NCI-H1436 (cell line): ENCODE measurements at places on chromosomes 5 and 9.
A peak's percentile ranks its signal among the peaks of the same experiment; 100 is the strongest.

DNA sequence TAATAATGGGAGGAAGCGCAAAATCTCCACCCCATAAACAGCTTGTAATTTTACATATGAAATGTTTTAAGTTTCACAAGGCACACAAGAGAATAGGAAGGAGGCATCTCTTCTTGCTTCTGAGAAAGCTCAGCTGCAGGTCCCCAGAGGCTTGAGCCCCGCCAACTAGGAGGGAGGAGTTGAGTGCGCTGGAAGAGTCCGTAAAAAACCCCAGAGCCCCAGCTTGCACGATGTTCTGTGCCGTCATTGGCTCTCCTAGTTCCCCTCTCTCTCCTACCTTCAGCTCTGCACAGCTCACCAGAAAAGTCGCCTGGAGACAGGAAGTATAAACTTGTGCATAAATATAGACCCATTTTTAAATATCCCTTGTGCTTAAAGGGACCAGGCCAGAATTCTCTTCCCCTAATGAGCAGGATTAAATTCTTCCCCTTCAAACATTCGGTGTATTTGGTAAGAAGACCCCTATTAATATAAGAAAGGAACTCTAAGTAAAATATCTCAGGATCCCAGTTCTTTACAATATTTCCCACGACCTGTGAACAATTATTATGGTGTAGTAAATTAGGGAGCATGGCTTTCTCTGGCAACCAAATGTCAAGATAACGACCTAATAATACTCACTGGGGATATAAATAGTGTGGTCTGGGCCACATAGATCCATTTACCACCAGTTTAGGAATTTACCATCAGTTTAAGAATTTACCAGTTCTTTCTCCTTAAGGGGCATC is 13.7 kb downstream of the GLRX start:
- peak; percentile 51 for DNase-seq

GRCh38 chr9:2477755-2478154 is 143.8 kb upstream of the VLDLR start:
- DNase-seq: no peak

DNA sequence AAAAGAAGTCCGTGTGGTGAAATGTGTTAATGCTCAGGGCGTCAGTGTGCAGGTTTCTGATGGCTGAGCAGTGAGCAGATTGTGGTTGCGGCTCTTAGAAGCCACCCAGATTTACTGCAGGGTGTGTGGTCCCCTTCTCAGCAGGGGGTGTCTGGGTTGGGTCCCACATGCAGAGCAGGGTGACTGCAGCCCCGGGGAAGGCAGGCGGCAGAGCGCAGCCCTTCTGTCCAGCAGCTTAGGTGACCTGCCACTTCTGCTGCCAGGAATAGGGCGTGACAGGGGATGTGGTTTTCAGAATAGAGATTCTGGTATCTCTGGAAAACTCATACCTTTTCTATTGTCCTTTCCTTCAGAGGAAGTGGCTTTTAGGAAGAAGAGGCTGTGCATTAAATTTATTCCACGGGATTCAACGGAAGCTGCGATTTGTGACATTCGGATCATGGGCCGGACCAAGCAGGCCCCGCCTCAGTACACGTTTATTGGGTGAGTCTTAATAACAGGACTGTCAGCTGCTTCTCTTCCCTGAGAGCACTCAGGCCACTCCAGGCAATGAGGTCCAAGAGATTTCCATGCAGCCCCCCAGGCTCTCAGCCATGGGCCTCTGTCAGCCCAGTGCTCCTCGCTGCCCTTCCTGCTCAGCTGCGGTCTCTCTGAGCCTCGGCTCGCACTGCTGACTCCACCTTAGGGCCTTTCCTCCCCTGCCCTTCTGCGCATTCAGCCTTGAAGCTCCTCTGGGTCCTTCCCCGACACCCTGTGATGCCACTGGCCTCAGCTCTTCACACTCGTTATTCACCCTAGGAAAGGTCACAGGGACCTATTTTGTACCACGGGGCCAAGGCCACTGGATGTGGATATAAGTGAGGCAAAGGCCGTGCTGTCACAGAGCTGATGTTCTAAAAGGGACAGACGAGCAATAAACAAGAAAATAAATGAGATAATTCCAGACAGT is 65.4 kb downstream of the MVB12B start:
- no peak for DNase-seq

GRCh38 chr5:154189819-154190594 is 526 bp upstream of the GALNT10 start:
- peak; percentile 61 for DNase-seq

DNA sequence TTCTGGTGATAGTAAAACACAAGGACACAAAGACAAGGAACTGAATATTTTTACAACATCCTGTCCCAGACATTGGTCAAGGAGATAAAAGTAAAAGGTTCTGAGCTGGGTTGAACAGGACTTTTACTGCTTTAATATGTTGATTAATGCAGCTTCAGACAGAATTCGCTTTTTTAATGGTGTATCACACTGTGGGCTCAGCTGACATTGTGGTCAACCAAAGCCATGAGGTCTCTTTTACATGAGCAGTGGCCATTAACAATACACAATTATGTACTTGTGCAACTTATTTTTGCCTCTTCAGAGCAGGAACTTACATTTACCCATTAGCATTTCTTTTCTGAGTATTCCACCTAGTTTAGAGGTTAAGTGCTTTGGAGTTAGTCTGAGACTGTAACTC is 22.8 kb upstream of the ERBIN start:
- no peak for DNase-seq

- no peak for DNase-seq
These were observed 138.7 kb upstream of the PPP1R26 start for GRCh38 chr9:135340726-135341475.

GRCh38 chr9:79166005-79166404 is 405.8 kb upstream of the TLE4 start:
- no peak for DNase-seq

DNA sequence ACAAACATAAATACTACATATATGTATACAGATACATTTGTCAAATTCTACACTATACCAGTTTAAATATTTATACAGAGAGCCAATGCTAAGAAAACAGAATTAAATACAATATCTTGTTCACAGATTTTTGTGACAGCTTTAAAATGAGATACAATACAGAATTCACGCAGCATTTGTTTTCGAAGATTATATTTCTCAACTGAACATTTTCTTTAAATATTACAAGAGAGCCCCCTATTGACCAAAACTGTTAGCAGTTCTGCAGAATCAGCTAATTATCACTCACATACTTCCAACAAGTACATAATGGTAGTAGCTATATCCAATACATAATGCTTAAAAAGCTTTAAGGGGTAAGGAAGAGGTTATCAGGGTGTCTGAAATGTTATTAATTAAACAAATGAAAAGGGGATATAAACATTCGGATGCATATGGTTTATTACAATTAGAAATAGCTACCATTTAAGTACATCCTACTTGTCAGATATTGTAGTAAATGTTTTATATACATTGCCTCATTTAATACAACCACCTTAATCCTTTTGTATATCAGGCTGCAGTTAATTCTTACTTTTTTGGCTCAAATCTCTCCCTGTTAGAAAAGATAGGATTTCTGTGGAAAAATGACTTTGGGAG is 31.7 kb downstream of the ZDHHC21 start:
- DNase-seq: peak; percentile 43

GRCh38 chr5:18220631-18221030 is 586.4 kb downstream of the TAF11L14 start:
- DNase-seq: no peak

DNA sequence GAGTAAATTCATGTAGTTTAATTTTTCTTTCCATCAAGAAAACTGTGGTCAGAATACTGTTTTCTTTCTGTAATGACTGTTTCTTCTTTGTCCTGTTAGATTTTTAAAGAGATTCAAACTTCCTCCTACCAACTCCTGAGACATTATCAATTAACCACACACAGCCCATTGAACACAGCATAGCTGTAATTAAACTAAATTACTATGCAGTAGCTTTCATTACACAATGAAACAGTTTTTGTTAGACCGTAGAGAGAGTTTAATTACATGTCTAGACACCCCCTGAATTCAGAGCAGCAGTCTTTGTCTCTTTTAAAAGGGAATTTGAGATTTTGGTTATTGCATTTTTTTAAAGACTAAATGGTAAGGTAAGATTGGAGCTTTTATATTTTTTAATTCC is 77.5 kb downstream of the STARD4 start:
- DNase-seq: peak; percentile 20

DNA sequence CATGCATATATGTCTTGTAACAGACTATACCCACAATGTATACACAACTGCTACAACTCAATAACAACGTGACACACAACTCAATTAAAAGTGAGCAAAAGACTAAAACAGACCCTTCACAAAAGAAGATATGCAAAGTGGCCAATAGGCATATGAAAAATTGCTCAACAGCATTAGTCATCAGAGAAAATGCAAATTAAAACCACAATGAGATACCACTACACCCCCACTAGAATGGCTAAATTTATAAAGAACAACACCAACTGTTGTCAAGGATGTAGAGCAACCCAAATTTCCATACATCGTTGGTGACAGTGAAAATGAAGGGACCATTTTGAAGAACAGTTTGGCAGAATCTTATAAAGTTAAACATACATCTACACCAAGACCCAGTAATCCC is 38.9 kb downstream of the GABRB2 start:
- no peak for DNase-seq

DNA sequence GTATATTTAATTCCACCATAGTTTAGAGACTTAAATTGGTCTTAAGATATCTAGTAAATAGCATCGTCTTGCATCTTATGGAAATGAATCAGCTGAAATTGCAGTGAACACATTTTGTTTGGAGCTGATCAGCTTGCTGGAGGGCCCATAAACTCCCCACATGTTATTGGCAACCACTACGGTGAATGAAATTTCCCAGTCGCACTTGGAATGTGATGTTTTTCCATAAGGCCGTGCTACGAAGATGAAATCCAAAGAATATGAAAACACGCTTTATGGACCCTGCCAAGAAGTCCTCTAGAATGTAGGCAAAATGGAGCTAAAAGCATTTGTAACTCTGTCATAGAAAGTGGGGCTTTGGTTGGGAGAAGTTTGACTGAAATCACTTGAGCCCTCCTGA is 572.1 kb downstream of the ACTL7B start:
- no peak for DNase-seq

DNA sequence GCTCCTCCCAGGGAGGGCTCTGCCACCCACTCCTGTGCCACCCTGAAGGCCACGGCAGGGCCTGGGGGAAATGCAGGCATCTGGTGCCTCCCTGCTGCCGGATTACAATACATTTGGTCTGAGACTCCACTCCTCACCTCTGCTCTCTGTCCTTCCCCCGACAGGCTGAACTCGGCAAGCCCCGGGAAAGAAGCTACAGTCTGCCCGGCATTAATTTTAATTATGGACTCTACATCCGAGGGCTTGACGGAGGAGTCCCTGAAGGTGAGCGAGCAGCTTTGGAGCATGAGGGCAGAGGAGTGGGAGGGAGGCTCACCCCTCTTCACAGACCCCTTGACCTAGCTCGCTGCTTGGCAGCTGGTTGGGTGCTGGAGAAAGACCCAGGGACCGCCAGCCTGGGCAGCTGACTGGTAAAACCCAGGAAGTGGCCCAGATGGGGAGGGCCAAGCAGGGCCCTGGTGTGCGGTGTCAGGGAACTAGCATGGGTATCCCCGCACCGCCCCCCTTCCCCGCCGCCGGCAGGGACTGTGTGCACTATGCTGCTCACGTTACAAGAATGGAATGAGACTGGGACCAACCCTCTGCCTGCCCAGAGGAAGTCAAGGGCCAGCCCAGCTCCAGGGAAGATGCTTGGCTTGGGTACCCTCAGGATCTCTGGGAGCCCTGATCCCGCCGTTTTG is 83.7 kb upstream of the BARHL1 start:
- no peak for DNase-seq

- no peak for DNase-seq
These were observed 28.9 kb downstream of the CERT1 start for GRCh38 chr5:75482482-75482881.

GRCh38 chr9:135960411-135961276 is 529 bp downstream of the UBAC1 start:
- no peak for DNase-seq

- DNase-seq: no peak
These were observed 3.8 kb upstream of the SERINC5 start for GRCh38 chr5:80259511-80260203.

DNA sequence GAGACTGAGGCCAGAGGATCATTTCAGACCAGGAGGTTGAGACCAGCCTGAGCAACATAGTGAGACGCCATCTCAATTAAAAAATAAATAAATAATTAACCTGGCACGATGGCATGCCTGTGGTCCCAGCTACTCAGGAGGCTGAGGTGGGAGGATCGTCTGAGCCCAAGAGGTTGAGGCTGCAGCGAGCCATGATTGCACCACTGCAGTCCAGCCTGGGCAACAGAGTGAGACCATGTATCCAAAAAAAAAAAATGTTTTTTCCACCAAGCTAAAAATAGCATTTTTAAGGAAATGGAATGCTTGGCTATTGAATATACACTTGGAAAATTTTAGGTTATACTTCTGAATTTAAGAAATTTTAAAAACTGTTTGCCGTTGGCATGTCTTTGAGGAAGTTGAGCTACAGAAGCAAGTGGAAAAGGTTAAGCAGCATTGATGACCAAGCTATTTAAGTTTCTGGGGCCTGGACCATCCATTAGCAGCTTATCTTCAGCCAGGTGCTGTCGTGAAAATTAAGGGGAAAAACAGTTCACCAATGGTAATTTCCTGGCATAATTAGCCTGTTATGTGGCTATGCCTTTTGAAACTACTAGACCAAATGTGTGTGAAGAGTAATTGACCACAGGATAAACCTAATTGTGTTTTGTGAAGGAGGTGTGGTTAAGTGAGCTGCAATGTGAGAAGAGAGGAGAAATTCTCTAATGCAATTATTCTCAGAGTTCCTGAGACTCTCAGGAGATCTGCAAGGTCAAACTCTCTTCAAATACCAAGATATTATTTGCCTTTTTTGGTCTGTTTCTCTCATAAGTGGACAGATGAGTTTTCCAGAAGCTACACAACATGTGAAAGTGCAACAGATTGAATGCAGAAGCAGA is 21.0 kb downstream of the F2R start:
- DNase-seq: no peak

DNA sequence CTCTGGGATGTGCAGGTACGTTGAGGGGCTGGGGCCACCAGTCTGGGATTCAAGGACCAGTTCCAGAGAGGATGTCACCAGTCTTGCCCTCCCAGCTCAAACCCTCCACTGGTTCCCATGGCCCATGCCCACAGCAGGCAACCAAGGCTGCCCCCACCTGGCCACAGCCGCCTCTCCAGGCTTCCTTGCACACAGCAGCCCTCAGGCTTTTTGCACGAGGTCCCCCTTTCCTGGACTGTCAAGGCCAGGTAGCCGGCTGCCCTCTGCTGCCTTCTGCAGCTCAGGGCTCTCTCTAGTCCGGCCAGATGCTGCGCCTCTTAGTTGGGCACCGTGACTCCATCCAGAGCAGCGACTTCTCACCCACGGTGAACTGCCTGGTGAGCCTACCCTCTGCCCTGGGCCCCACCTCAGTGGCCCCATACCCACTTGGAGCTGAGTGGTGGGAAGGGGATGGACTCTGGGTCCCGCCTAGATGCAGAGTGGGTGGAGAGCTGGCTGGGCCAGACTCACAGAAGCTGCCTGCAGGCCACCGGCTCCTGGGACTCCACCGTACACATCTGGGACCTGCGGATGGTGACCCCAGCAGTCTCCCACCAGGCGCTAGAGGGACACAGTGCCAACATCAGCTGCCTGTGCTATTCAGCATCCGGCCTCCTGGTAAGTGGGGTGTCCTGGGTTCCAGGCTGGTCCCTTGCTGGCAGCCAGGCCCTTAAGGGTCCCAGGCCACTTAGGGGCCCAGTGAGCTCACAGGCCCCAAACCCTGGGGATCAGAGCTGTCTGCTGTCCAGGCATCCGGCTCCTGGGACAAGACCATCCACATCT is 2.9 kb downstream of the WDR38 start:
- no peak for DNase-seq
